Stimulated activated CD4-positive, alpha-beta T cell treated with anti-CD3 and anti-CD28 coated beads, Interleukin-4, amount 100 ng/mL, for 4 hours (primary cell): ENCODE measurements at places on chromosomes 16 and 17.

- DNase-seq: no peak
These were observed 1.6 kb downstream of the HBA1 start for GRCh38 chr16:177981-178667.

GRCh38 chr17:83101805-83102480 is 22.5 kb downstream of the METRNL start:
- no peak for DNase-seq

- DNase-seq: no peak
These were observed 1.7 kb upstream of the ROGDI start for GRCh38 chr16:4803898-4804762.

DNA sequence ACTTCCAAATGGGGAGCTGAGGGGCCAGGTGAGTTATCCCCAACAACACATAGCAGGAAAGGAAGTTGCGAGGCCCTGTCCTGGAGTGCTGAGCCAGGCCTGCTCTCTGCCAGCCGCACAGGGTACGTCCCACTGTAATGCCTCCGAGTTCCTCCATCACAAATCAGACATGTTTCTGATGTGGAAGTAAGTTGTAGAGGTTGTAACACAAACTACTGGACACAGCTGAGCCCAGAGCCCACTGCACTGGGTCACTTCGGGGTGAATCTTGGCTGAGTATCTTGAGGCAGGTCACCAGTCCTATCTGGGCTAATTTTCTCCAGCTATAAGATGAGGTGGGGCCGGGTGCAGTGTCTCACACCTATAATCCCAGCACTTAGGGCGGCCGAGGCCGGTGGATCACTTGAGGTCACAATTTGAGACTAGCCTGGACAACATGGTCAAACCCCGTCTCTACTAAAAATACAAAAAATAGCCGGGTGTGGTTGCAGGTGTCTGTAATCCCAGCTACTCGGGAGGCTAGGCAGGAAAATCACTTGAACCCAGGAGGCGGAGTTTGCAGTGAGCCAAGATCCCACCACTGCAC is 100.8 kb upstream of the CDH5 start:
- DNase-seq: no peak

DNA sequence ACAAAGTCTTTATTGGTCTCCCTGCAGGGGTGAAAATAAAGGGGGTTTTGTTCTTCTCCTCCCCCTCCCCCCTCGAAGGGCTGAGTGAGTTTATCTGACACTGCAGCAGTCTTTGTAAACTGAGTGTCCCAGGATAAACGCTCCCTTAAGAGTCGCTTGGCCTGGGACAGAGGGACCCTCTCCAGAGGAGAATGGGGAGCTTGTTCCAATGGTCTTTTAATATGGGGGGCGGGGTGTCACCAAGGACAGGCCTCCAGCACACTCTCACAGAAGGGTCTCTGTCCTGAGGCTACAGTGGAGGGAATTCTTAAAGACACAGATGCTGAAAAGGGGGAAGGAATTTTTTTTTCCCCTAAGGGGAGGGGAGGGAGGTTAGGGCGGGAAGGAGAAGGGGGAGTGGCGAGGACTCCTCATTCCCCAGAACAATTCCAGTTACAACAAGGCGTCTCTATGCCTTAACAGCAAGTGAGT is 455.5 kb downstream of the SOX9 start:
- DNase-seq: no peak

DNA sequence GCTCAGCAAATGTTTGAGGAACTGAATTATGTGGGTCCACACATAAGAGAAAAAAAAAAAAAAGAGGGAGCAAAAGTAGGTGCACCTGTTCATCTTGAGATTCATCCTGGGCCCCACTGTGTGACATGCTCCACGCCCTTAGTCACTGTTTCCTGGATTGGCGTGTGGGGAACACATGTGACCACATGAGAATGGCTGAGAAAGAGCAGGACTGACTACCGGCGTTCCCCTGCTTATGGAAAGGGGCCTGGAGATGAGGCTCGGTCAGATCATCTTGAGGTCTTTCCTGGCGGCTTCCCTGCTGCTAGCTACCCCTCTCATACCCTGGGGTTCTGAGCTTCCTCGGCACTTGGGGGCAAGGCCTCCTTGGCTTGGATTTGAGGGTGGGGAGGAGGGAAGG is 3.9 kb downstream of the DEXI start:
- peak; percentile 43 for DNase-seq

DNA sequence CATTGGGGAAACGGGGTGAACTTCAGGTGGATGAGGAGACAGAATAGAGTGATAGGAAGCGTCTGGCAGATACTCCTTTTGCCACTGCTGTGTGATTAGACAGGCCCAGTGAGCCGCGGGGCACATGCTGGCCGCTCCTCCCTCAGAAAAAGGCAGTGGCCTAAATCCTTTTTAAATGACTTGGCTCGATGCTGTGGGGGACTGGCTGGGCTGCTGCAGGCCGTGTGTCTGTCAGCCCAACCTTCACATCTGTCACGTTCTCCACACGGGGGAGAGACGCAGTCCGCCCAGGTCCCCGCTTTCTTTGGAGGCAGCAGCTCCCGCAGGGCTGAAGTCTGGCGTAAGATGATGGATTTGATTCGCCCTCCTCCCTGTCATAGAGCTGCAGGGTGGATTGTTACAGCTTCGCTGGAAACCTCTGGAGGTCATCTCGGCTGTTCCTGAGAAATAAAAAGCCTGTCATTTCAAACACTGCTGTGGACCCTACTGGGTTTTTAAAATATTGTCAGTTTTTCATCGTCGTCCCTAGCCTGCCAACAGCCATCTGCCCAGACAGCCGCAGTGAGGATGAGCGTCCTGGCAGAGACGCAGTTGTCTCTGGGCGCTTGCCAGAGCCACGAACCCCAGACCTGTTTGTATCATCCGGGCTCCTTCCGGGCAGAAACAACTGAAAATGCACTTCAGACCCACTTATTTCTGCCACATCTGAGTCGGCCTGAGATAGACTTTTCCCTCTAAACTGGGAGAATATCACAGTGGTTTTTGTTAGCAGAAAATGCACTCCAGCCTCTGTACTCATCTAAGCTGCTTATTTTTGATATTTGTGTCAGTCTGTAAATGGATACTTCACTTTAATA is 7.0 kb upstream of the TMEM235 start:
- no peak for DNase-seq

DNA sequence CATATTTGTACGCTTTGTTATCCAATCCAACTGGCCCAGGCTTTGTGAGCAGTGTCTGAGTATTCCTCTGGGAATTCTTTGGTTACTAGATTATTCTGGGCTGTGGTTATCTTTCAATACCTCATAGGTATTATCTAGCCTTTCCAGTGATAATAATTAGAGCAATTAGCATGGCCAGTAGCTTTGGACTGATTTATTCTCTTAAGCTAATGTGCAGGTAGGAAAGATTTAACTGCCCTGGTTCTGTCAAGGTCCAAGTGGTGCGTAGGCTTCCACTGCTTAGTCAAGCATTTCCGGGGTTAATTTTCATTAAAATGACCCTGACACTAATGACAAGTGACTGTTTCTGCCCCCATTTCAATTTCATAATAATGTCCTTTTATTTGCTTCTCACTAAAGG is 54.2 kb upstream of the PMFBP1 start:
- no peak for DNase-seq

- DNase-seq: no peak
These were observed 142.7 kb upstream of the GNAO1 start for GRCh38 chr16:56048425-56049105.

DNA sequence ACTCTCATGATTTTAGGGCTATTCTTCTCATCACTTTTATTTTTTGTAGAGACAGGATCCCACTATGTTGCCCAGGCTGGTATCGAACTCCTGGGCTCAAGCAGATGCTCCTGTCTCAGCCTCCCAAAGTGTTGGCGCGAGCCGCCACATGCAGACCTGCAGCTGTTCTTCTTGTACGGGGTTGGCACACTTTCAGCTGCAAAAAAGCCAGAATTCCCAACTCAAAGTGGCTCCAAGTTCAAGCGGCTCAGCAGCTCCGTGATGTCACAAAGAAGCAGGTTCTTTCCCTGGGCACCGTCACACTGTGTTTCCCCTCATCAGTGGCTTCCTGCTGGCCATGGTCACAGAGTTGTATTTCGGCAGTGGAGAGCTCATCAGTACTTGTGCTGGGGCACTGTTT is 6.7 kb upstream of the SBK1 start:
- no peak for DNase-seq

- no peak for DNase-seq
These were observed 8.6 kb downstream of the BAHCC1 start for GRCh38 chr17:81403671-81404534.

GRCh38 chr16:18013863-18014262 is 322.7 kb downstream of the NPIPA8 start:
- no peak for DNase-seq

- DNase-seq: no peak
These were observed 65.4 kb upstream of the CLEC18A start for GRCh38 chr16:69885722-69886121.

DNA sequence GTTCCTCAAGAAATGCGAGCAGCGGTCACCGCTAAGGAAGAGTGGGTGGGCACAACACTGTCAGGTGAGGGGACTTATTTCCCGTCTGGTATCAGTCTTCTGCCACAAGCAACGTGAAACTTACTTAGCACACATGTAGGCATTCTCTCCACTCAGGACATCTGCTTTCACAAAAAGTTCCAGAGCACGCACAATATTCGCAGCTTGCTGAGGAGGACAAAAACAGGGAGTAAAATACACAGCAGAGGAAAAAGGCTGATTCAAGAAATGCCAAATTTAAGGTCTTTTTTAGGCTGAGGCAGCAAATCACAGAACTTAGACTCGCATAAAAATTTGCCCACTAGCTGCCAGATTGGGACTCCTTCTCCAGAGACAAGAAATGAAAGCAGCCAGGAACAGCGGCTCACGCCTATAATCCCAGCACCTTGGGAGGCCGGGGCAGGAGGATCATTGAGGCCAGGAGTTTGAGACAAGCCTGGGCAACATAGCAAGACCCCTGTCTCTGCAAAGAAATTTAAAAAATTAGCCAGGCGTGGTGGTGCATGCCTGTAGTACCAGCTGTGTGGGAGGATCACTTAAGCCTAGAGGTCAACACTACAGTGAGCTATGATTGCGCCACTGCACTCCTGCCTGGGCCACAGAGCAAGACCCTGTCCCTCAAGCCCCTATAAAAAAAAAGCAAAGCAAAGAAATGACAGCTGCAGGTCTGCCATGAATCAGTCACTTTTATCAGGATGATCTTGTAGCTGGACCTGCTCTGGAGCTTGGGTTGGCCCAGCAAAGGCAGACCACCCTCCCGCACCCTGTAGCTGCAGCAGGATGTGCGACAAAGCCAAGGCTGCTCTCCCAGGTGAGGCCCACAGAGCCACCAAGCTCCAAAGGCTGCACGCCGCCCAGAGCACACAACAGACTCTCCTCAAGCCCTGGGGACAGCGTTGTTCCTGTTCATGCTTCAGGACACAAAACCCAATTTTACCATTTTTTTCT is 20.5 kb downstream of the USP36 start:
- DNase-seq: no peak

DNA sequence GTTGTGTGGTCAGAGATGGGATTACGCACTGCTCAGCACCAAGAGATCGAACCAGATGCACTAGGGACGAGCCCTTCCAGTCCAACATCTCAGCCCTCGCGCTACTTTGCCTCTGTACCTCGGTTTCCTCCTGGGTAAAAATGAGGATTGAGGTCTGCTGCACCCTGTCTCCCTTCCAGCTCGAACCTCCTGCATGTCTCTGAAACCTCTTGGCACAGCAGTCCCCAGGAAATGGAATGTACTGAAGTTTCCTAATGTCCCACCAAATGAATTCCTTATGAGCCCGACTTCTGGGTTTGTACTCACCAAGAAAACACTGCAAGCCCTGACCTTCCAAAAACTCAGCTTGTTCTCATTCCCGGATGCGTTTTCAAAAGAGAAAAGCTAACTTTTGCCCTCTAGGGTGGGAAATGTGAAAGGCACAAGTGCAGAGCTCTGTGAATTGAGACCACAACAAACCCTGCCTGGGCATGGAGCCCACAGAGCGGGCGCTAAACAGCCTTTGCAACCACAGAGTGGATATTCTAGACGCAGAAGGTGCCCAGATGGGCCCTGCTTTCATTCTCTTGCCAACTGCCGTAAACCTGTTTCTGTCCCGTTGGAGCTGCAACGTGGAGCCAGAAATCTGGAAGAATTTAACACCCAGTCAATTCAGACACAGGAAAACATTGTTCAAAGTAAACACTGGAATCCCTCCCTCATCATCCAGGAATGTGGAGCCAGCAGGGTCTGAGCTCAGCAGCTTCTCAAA is 10.3 kb downstream of the CDRT4 start:
- no peak for DNase-seq

DNA sequence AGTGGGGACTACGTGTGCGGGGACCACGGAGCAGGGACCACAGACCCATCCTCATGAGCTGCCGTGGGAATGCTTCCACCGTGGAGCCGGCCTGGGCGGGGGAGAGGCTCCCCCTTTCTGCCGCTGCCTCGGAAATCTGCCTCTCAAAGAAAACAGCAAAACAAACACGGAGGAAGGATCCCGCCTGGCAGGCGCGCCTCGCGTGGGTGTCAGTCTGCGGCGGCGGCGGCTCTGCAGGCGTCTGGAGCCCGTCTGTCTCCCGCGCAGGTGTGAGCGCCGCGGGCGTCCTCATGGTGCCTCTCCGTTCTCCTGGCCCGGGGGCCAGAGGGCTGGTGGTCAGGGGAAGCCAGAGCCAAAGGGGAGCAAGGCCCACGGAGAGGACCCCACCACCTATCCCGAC is 27.5 kb downstream of the GSE1 start:
- DNase-seq: no peak

DNA sequence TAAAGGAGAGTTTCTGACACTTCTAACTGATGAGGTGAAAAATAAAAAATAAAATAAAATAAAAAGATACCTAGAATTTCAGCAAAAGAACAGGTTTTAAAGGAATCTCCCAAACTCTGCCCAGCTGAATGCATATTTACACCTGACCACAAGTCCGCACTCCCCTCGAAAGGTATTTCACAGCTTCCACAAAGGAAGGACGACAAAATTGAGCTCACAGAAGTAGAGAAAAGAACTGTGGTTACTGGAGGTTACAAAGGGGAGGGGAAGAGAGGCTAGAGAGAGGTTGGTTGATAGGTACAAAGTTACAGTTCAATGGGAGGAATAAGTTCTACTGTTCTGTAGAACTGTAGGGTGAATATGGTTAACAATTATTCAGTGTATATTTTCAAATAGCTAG is 5.0 kb downstream of the LITAF start:
- DNase-seq: no peak

DNA sequence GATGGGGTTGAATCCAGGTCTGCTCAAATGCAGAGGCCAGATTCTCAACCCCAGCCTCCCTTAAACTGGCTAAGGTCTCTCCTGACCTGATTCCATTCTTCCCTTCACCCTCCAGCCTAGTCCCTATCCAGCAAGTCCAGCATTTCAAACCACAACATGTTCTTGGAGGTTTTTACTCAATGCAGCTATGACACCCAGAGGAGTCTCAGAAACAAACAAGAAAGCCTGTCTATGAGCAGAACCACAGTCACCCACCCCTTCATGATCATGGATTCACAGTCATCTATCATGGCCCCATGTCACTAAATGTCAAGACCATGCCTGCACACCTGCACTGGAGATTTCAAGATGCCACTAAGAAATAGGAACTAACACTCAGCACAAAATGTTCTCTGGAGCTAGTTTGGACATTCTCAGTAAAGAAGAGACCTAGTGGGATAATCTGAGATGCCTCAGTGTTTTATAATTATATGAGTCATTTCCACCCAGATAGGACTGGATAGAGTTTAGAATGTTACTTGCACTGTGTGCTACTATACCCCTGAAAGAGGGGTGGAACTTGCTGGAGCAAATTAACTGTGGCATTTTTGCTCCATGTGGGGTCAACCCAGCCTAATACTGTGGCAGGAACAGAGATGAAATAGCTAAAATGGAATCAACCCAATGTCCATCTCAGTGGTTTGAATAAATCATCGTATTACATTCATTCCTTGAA is 9.5 kb upstream of the METTL22 start:
- DNase-seq: no peak
